Tibial nerve (tissue), 4 donors: ENCODE measurements at places on chromosomes 1 and 21.

GRCh38 chr21:15749082-15749860 lies 19.5 kb downstream of the USP25 start:
- DNase-seq: no peak

GRCh38 chr1:157400766-157401165 lies 151.5 kb downstream of the FCRL5 start:
- DNase-seq: no peak

DNA sequence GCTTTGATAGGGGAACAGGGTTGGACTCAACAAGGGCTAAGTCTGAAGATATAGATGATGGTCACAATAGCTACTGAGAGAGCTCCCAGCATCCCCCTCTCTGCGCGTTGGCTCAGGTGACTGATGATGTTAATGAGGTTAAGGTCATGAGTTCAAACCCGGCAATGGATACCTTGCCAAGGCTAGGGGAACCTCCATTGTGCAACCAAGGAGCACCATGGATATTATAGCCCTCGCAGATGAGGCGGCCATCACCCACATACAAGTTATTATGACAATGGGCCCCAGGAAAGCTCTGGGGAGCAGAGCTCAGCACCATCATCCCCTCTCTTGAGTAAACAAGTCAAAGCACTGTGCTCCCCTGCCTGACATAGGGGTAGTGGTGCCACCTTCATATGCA lies 8.2 kb downstream of the KCNA2 start:
- no peak for DNase-seq

- DNase-seq: no peak
These were observed 52.0 kb downstream of the HLCS start for GRCh38 chr21:36914244-36915013.

DNA sequence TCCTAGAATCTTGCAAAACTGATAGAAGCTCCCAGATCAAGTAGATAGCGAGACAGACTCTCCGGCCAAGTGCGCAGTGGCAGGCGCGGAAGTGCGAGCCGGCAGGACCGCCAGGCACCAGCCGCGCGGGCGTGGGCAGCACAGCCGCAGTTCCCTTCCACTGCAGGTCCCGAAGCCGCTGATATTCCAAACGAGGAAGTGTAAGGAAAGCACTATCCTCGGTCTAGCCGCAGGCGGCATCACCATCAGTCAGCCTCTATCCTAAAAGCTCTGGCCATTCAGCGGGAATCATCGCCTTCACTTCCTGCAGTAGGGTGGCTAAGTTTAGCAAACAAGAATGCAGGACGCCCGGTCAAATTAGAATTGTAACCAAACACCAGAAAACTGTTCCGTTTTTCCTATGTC lies 710 bp downstream of the GLRX2 start:
- no peak for DNase-seq

GRCh38 chr1:221264848-221265247 lies 385.6 kb downstream of the HLX start:
- no peak for DNase-seq
